AG09309 (cell line): ENCODE measurements at places on chromosomes 4 and X.

DNA sequence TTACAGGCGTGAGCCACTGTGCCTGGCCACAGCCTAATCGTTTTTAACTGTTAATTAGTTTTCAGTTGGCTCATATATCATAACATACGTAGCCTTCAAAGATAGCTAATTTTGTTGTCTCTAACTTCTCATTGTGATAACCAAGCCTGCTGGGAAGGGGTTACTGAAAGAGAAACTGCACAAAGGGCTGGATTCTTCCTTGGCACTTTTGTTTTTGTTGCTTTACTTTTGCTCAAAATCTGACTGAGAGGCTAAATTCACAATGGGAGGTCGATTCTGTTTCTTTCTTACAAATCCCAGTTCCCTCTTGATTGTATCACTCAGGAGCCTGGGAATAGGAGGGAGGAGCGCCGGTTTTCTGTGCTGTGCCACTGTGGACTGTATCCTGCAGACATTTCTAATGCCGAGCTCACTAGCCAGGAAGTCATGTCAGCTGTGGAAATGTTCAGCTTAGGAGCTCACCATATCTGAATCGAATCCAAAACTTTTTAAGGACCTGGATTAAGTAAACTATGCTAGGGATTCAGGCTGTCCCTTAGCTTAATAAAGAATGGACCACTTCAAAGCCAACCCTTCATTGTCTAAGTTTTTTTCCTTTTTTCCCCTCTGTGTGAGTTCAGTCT is 120.5 kb upstream of the FAT1 start:
- peak; percentile 35 for DNase-seq

GRCh38 chr4:2385516-2385915 is 32.9 kb downstream of the ZFYVE28 start:
- DNase-seq, result no peak

DNA sequence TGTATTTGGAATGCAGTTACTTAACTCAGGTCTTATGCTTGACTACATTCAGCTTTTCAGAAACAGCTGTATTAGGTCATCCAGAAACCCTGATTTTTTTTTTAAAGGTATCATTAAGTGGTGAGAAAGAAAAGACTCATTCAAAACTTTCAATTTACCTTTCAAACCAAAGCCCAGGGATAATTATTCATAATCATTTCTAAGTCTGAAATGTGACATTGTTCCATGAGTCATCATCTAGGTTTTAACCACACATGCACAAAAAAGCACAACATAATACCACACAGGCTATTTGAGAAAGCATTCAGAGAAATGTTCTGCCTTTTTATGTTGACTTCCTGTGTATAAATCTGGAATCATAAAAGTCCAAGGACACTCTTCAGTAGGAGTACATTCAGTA is 288.2 kb downstream of the IL1RAPL2 start:
- DNase-seq, result no peak

GRCh38 chrX:103343105-103343504 is 13.1 kb downstream of the TCEAL7 start:
- DNase-seq, result no peak

- no peak for DNase-seq
These were observed 99.0 kb upstream of the DUSP21 start for GRCh38 chrX:44744799-44745198.

DNA sequence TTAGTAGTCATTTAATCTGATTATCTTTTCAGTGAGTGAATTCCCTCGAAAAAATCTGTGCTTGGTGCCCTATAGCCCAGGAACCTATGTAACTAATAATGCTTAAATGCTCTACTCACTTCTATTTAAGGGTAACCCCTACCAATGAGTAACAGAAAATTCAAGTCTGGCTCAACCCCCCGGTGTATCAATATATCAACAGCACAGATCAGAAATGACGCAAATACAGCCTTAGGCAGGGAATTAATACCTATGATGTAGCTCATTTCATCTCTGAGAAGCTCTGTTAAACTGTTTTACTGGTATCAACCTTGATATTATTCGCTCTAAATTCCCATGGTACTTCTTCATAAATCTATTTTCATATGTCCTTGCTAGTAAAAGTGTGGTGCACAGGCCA is 28.6 kb downstream of the PDGFC start:
- DNase-seq, result no peak

- DNase-seq, result no peak
These were observed 107.4 kb downstream of the HNRNPD start for GRCh38 chr4:82266345-82266744.

DNA sequence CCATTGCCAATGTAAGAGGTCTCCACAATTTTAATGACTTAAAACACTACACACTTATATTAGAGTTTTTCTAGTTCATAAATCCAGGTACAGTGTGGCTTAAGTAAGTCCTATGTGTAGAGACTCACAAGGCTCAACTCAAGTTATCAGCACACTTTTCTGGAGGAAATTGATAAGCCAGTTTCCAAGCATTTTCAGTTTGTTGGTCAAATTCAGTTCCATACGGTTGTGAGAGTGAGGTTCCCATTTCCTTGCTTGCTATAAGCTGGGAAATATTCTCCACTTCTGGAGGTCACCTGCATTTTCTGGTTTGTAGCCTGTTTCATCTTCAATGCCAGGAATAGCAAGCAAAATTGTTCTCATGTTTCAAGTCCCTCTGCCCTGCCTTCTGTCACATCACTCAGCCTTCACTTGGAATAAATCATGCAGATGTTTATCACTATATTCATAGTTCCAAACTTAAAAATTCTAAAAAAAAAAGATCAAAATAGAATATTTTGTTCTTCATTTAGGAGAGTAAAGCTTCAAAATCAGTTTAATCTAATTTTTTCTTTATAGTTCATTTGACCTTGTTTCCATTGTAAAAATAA is 1137.5 kb upstream of the INTU start:
- no peak for DNase-seq

DNA sequence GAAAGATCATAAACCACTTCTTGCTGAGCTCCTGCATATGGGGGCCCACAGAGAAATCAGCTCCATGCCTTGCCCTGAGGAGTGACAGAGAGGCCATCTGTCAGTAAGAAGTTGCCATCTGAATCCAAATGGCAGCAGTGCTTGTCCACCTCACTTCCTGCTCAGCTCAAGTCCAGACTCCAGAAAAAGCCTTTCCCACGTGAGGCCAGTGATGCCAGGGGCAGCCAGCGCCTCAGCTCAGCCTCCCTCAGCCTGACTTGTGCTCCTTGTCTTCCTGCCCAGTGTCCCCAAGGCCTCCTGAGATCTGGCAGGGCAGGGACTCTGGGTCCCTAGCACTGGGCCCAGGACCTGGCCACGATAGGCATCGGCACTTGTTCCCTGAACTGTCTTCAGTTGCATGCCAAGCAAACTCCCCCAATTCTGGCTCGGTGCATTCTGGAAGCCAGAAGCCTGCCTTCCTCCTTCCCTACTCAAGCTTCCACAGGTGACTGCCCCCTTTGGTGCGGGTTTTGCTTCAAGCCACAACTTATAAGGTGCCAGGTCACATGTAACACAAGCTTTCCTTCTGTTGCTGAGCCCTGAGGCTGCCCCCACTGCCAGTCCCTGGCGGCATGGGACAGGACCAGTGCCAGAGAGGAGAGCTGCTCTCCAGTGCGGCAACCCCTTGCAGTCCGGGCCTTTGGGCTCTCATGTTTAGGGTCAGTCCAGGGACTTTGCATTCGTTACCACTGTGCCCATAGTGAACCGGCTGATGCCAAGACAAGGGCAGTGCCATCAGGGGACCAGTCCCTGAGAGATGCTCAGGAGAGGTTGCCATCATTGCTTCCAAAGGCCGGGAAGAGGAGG is 2.2 kb downstream of the ZNF185 start:
- no peak for DNase-seq

GRCh38 chrX:49129427-49129826 is 5.9 kb upstream of the GPKOW start:
- DNase-seq, result no peak

GRCh38 chrX:1807301-1807731 is 192.5 kb downstream of the ASMT start:
- DNase-seq, result no peak

- DNase-seq, result no peak
These were observed 48.8 kb downstream of the HS6ST2 start for GRCh38 chrX:132909643-132910042.

DNA sequence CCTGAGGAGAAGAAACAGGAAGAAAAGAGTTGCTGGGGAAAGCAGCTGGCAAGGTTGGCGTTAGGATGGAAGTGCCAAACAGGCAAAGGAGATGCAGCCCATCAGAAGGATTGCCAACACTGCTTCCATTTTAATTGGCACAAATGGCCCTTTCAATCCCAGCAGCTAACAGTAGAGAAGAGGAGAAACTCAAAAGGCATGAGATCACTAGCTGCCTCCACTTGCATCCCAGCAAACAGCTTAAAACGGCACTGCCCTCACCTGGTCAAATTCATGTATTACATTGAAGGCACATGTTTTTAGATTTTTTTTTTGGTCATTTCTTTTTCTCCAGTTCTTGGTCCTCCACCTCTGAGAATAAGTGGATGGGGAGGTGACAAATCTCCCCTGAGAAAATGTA is 14.9 kb upstream of the LOC101059915 start:
- DNase-seq, result peak; percentile 24

GRCh38 chr4:185859111-185859510 is 47.1 kb upstream of the SORBS2 start:
- no peak for DNase-seq

- DNase-seq, result peak; percentile 2
These were observed 208.4 kb downstream of the NWD2 start for GRCh38 chr4:37452952-37453280.

DNA sequence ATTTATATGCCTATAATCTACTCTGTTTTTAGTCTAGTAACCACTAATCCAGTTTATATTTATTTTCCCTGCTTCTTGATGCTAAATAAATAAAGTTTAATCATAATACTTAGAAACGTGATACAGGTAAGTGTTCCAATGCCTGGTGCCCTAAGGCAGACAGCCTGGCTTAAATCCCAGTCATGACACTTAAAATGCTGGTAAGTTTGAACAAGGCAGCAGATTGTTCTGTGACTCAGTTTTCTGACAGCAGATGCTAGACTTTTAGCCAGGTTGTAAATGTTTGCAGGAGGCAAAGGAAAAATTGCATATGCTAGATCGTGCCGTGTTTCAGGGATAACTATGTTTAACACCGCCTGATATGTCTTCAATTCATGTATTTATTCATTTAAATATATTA is 2661.6 kb downstream of the PCDH7 start:
- DNase-seq, result no peak

DNA sequence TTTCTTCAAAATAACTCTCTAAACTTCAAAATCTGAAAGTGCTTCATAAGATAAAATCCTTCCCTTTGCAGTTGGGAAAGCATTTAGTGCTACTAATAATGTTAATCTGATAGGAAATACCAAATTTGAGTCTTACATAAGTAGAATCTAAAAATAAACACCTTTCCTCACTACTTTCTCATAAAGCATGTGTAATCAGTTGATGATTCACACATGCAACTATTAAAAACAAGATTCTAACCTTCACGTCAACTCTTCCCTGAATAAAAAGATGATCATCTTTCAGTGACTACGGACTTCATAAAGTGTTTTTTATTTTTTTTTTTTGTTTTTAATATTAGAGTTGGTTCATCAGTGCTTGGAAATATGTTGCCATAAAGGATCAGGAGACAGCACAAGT is 172.6 kb downstream of the ACTRT1 start:
- no peak for DNase-seq

GRCh38 chr4:40307627-40308497 is 27.3 kb upstream of the CHRNA9 start:
- no peak for DNase-seq

GRCh38 chr4:41384992-41385391 is 128.3 kb downstream of the UCHL1 start:
- DNase-seq, result no peak

- no peak for DNase-seq
These were observed 22.0 kb downstream of the GUCY1B1 start for GRCh38 chr4:155780775-155781174.

DNA sequence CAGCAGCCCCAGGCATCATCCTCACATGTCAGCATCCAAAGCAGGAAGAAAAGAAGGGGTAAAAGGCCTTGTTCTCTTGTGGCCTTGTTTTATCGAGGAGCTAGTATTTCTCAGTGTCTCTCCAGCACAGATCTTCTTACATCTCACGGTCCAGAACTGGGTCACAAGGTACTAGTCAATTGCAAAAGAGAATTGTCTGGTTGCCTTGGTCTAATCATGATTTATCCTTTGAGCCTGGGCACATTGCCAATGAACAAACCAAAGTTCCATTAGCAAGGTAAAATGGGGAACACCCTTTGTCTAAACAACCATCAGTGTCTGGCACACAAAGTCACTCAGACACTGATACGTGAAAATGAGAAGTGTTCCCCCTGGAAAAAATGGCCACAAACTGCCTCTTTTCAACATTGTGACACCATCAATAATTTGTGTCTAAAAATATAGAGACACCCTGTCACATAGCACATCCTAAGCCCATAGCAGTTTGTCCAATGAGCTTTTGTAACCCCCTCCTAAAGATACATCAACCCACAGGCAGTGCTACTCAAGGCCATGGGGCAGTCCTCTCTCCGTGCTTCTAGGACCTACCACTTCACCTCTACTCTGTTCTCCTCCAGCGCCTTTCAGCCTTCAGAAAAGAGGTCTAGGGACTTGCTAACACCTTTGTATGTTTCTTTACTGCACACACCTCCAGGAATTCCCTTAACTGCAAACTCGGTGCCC is 534.4 kb downstream of the MID1IP1 start:
- DNase-seq, result no peak

DNA sequence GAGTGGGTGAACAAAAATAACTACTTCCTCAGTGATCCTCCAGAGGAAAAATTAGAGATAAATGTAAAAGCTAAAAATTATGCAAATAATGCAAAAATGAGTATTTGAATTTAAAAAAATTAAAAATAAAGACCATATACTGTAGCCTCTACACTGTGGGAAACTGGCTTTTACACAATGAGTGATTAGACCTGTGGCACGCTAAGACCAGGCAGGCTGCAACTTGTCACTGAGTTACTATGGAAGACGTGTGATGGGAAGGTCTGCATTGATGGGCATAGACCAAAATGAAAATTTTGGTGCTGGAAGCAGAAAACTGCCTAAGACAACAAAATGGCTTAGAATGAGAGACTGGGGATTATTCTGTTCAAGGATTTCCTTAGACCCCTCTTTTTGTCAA is 30.2 kb downstream of the BTC start:
- DNase-seq, result no peak

DNA sequence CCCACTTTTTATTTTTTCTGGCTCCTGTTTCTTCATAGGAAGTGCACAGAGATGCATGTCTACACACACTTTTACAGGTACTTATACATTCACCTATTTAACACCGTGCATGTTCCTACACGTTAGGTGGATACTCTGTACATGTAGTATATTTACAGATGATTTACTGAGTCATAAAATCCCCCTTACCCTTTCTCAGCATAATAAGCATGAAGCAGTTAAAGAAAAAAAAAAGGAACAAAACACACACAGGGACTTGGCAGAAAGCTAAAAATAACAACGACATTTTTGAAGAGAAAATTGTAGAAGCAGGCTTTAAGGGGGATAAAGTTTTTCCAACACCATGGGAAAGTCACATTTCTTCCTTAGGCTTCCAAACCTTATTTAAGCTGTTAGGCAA is 96.4 kb upstream of the IQCM start:
- DNase-seq, result no peak

DNA sequence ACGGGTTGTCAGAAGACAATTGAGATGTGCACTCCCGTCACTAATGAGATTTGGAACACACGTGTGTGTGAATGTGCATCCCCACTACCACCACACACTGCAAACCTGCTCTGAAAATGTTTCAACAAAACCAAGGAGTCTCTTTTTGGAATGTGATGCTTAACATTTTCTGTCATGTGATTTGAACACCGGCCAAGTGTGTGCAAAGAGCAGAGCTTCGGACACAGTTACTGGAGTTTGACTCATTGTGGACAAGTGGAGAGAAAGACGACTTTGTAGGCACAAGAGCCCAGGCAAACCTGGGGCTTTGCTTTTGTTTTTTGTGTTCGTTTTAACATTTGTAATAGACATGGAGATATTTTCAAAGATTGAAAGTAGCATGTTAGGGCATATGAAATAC is 49.2 kb downstream of the CCKAR start:
- DNase-seq, result peak; percentile 28
